ENCODE measurements at places on chromosomes 7 and 10. TPM values are rescaled to one million over a fixed set of nuclear protein-coding genes. Genes with fewer than 3 reads are reported as not detected.

GRCh38 chr10:7130191-7130911 lies 280.5 kb downstream of the SFMBT2 start:
- no peak for DNase-seq

DNA sequence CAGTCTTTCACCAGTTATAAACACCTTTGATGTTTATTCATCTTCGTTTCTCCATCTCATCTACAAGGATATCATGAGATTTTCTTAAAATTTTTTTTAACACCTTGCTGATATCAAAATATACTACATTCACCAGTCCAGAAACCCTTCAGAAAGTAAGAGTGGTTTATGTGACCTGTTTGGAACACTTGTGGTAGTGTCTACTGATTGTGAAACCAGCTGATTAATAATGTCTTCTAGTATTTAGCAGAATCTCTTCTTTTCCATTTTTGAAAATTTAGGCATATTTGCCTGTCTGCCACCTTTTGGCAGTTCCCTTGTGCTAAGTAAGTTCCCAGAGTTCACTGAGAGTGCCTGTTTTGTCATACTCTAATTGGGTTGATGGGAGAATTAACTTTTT lies 18.5 kb downstream of the DLD start:
- DNase-seq = no peak

- DNase-seq = no peak
Observed at GRCh38 chr7:42677751-42678699, 233.8 kb downstream of the C7orf25 start.

- DNase-seq = no peak
Observed at GRCh38 chr7:31058122-31058521, 6.0 kb downstream of the ADCYAP1R1 start.

GRCh38 chr10:29746080-29746797 lies 111.5 kb upstream of the SVIL start:
- DNase-seq = no peak

DNA sequence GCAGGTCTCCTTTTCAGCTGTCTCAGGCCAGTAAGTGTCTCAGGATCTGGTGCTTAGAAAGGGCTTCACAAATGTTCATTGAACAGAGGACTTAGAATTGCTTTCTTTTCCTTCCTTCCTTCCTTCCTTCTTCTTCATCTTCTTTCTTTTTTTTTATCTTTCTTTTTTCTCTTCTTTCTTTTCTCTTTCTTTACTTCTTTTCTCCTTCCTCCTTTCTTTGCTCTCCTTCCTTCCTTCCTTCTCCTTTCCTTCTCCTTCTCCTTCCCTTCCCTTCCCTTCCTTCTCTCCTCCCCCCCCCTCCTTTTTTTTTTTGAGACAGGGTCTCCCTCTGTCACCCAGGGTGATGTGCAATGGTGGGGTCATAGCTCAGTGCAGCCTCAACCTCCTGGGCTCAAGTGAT lies 34.6 kb downstream of the COL26A1 start:
- no peak for DNase-seq

- no peak for DNase-seq
Observed at GRCh38 chr7:123724817-123725253, 24.0 kb downstream of the WASL start.

GRCh38 chr7:45001826-45002225 lies 1.8 kb downstream of the CCM2 start:
- no peak for DNase-seq

DNA sequence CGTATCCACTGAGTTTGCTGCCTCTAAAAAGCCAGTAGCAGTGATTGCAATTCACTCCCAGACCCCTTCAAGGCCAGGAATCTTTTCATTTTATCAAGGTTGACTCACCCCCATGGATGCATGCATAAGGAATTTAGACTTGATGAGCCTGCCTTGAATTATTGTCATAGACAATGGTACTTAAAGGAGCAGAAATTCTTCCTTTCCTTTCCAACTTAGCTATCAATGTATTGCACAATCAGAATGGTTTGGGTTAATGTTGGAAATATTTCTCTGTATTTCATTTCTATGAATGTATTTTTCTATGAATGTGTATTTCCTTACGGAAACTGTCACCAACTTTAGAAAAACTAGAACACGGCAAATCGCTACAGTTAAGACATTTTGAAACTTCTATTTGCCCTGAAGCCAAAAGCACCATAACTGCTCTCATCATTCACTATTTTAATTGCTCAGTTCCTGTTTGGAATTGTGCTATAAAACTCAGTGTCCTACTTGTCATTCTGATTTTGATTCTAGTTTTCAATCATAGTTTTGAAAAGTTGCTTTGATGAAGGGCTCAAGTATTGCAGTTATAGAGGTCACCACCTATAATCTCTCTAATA lies 355.7 kb upstream of the AKR1E2 start:
- DNase-seq = no peak

DNA sequence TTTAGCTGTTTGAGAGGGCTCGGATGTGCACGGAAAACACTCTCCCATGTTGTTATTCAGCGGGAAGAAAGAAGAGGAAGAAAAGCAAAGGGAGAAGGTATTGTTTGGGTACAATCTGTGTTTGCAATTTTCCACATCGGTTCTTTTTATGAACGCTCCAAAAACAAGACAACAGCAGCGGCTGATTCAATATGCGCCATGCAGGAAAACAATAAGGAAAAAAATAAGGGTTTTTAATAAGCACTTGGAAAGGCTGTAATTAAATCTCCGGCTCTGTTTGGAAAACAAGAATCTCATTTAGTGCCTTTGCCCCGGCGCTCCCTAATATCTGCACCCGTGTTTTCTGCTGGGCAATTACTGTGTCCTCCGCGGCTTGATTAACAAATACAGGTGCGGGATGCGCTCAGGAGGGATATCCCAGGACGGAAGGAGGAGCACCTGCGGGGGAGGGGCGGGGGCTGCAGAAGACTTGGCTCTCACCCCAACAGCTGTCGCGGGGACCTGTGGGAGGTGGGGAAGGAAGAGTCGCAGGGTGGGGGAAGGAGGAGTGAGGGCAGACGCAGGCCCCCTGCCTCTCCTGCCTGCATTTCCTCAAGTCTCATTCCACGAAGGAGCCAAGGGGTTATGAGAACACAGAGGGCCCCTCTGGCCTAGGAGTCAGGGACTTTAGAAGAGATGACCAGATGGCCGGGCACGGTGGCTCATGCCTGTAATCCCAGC lies 181.5 kb upstream of the PODXL start:
- DNase-seq = no peak

The SLC16A12 gene
- not detected for total RNA-seq

The SPACDR gene
- total RNA-seq = 4.5 TPM

The ZNF777 gene
- 18.1 TPM for total RNA-seq

The AGR2 gene
- not detected for total RNA-seq

The ARHGEF35 gene
- total RNA-seq = 4.2 TPM

The SFRP4 gene
- total RNA-seq = not detected

The GPNMB gene
- 6.3 TPM for total RNA-seq

The PON3 gene
- total RNA-seq = not detected

The EPDR1 gene
- 0.75 TPM for total RNA-seq
